ENCODE measurements at places on chromosomes 2 and 18. TPM values are rescaled to one million over a fixed set of nuclear protein-coding genes. Genes with fewer than 3 reads are reported as not detected.
A peak's percentile ranks its signal among the peaks of the same experiment; 100 is the strongest.

GRCh38 chr2:4973973-4974372, 718.2 kb upstream of the SOX11 start:
- DNase-seq = no peak

DNA sequence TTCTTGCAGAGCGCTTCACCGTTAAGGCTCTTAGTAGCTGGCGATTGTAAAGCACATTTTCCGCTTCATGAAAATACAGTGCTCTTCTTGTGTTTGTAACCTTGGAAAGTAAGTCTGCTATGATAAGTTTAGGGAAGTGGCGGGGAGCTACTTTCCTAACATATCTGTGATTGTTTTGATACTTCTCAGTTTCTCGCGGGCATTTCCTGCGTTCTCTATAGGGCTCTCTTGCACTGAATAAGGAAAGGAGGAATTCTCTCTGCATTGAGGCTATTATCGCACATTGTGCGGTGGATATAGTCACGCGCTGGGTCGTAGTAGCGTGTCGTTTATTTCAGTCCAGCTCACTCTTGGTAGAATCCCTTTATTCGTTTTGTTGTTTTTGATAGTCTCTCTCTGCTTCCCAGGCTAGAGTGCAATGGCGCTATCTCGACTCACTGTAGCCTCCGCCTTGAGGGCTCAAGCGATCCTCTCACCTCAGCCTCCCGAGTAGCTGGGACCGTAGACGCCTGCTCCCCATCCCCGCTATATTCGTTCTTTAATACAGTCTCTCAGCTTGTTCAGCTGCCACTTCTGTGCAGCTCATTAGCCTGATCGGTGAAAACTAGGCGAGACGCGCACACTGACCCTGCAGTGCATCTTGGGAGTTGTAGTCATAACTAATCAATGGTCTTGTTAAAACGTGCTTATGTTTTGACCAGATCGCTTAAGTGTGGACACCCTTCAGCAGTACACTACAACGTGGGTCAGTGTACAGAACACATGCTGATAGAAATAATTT, 1.0 kb upstream of the PPP4R3B start:
- peak; percentile 56 for DNase-seq

Gene DNAJC5G
- total RNA-seq = not detected

Gene NHEJ1
- total RNA-seq = 8.7 TPM

DNA sequence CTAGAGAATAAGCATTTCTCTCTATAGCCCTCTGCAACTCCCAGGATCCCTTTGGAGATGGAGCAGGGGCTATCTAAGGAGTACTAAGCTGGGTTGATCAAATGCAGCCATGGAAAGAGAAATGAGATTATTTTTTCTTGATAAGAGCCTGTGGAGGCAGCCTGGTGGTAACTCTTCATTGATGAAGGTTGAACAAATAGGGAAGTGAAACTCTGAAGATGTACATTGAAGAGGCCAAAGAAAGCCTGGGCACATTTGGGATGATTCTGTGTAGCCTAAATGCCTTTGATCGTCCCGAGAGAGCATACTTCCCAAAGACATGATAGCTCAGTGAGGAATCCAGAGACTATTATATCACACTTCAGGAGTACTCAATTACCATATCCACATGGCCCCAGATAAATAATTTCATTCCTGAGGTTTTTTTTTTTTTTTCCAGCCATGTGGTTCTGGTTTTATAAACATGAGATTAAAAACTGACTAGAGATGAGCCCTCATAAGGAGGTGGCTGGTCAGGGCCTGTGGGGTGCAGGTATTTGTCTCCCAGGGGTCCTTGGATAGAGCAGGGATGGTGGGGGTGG, 192.5 kb downstream of the TPGS2 start:
- no peak for DNase-seq

DNA sequence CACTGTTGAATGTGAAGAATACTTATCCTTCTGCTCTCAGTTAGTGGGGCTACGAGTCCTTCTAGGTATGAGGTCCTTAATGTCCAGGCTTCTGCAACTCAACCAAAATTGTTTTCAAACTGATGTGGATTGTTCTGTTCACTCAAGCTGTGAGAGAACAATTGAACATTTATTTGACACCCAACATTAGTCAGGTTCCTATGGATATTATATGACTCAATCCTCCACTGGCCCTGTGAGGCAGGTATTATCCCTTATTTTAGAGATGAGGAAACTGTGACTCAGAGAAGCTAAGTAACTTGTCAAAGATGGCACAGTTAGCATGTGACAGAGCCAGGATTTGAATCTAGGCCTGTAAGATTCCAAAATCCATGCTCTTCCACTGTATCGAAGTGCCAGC, 1.2 kb upstream of the LYG2 start:
- no peak for DNase-seq

Gene ZNF396
- total RNA-seq = 3.3 TPM

DNA sequence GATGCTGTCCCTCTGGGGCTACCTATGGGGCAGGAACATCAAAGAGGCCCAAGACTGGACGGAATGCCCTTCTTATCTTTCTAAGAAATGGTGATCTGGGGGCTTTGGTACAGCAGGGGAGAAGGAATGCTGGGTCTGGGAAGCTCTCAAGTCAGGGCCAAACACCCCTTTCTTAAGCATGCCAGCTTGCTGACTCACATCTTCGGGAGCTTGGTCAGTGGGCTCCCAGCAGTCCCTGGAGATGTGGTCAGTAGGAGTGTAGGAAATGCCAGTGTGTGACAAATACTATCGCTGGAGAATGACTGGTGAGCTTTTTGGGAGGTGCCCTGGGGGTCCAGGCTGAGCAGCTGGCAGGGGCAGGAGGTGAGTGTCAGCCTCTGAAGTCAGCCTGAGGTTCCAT, 105.0 kb upstream of the CDC42EP3 start:
- DNase-seq = no peak

DNA sequence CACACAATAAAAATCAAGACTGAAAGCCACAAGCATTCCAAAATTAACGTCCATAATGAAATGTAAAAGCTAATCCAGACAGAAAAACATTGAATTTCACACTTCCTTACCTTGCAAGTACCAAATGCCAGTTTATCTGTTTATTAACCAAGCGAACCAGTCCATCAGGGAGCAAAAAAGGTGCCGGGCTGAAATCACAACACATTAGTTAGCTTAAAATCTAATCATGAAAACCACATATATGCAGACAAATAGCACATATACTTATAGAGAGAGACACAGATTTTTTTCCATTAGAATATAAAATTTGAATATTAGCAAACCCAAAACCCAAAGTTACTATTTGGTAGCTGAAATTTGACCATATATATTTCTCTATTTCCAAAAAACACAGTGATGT, 7.2 kb downstream of the NBAS start:
- DNase-seq = no peak

- no peak for DNase-seq
Observed at GRCh38 chr2:86358957-86359356, 21.5 kb upstream of the REEP1 start.

Gene EGR4
- not detected for total RNA-seq

- DNase-seq = no peak
Observed at GRCh38 chr2:144500563-144500962, 19.4 kb downstream of the ZEB2 start.

Gene SOX11
- 0.03 TPM for total RNA-seq

DNA sequence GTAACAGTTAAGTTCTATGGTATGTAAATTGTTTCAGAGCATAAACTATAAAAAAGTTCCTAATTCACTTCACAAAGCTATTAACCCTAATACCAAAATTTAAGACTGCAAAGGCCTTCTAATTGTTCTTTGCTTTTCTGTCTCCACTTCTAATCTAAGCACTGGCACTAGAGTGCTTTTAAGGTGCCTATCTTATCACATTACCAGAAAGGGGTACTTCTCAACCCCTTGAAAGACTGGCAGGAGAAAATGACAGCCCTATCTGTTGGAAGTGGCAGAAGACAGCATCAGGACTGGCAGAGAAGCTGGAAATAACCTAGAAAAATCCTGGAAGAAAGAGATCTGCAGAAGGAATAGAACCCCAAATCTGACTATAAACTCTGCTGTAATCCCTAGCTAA, 10.3 kb downstream of the CNRIP1 start:
- no peak for DNase-seq

Gene KCNIP3
- total RNA-seq = 24.3 TPM

Gene TMEM198
- total RNA-seq = 4.4 TPM

DNA sequence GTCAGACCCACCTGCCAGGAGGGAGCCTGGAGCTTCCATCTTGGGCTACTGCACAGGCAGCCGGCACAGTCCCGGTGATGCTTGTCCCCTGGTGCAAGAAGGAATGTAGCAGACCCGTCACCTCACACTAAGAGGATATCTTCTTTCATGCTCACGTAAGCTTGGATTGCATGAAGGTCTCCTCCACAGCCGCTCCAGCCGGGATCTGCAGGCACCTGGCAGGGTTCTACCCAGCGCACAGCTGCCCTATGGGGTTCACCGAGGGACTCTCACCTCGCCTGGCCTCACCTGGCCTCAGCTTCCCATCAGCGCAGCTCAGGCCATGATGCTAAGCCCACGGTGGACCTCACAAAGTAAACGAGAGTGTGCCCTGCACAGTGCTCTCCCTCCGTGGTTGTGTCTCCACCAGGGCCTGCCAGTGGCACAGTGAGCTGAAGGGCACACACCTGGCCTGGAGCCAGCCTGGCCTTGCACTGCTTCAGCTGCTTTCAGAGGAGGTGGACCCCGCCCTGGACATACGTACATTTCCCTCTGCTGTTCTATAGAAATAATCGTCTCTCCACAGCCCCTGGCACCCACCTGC, 239.1 kb downstream of the SEPTIN10 start:
- no peak for DNase-seq

Gene VWA3B
- total RNA-seq = 0.58 TPM

DNA sequence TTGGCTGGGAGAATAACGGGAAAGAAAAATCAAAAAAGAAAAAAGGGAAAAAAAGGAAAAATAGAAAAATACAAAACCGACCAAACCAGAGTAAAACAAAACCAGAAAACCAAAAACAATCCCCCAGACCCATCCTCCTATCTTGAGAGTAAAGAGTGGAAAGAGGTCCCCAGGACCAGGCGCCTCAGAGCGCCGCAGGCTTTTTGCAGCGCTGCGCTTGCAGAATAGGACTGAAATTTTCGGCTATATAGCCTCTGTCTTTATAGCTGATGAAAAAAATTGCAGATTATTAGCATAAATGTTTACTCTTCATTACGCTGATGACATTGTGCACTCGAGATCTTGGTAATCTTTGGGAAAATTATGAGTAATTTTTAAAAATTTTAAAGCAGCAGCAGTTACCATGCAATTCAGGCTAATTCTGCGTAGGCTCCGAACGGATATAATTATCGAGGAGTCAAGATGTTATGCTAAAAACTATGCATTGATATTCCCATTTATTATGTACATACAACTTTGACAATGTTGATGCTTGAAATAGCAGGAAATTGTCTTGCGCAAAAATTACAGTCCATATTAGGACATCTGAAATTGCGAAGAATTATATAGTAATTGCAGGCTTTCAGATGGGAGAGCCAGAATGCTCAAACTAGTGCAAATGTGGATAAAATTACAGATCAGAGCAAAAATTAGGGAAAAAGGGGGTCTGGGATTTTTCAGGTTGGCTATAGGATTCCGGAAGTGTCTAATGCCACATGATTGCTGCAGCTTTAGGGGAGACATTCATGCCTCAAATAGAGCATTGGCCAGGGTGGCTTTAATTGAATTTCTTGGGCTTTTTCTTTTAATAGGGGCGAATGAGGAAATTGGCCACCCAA, 8.3 kb downstream of the DLX1 start:
- DNase-seq = no peak

DNA sequence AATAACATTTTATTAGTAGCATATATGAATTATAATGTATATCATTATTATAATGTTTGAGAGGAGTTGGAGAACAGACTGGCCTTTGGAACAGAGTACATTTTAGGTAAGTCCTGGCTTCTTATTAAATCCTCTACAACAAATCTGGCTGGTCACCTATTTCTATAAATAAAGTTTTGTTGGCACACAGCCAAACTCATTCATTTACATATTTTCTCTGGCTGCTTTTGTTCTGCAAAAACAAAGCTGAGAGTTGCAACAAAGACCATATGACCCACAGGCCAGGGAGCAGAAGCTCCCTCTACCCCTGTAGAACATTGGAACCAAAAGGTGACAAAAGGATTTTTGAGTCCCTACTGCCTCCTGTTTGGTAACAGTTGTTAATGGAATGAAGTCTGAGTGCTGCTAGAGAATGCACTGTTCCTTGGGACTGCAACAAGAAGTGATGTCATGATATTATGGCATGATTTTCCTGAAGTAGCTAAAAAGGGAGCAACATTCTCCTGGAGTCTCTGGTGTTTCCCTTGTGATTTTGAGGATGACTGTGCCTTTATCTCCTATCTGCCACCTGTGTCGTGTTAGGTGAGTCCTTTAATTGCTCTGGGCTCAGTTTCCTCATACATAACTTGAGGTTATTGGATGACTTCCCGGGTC, 22.0 kb upstream of the SP9 start:
- no peak for DNase-seq

Gene CHRND
- not detected for total RNA-seq

DNA sequence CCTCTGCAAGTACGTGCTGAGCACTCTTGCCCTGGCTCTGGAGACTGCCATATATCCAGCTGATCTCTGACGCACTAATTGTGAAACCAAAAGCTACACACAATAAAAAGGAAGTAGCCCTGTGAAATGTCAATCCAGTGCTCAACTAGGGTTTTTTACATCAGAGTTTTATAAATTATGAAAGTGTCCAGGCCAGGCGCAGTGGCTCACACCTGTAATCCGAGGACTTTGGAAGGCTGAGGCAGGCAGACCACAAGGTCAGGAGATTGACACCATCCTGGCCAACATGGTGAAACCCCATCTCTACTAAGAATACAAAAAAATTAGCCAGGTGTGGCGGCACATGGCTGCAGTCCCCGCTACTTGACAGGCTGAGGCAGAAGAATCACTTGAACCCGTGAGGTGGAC, 24.5 kb upstream of the PEX13 start:
- DNase-seq = peak; percentile 22

DNA sequence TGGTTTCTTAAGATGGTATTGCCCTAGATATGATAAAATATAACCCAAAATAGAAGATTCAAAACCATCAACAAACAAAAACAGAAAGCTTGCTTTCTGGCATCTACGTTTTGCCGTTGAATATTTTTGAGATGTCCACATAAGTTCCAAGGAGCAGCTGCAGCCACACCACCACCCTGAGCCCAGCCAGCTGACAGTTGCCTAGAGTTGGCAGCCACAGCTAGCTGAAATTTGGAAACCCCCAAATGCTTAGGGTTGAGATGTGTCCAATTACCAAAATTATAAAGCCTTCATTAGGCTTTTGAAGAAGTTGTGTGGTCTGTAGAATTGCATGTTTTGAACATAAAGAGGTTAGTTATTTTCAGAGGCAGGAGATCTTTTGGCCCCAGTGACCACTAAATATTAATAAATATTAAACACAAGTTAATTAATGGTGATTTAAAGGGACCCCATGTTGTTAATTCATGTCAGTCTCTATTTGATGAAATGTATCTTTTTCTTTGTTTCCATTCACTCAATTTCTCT, 118.1 kb upstream of the DTNA start:
- no peak for DNase-seq

Data from mucosa of gallbladder (tissue), 1 donor.